ENCODE measurements at places on chromosomes 4 and X.

GRCh38 chr4:165085946-165086345 lies 26.7 kb downstream of the TMEM192 start:
- DNase-seq, result no peak

GRCh38 chrX:45592101-45592500 lies 391.4 kb upstream of the DIPK2B start:
- DNase-seq, result no peak

DNA sequence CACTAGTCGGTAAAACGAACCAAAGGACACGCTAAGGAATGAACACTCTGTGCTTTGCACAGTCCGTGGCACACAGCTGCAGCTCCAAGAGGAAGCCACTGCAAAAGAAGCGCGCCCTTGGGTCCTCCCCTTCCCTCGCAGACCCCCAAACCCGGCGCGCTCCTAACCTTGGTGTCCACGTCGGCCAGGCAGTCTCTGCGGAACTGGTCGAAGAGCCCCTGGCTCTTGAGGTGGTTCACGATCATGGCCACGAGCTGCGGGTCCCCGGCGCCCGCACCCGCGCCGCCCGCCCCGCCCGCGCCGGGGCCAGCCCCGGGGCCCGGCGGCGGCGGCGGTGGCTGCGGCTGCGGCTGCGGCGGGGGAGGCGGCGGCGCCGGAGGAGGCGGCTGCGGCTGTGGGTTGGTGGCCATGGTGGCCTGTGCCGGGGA lies 333 bp downstream of the BOD1L1 start:
- DNase-seq, result no peak

- DNase-seq, result no peak
Measured at GRCh38 chr4:8553991-8554405, 26.2 kb upstream of the GPR78 start.

DNA sequence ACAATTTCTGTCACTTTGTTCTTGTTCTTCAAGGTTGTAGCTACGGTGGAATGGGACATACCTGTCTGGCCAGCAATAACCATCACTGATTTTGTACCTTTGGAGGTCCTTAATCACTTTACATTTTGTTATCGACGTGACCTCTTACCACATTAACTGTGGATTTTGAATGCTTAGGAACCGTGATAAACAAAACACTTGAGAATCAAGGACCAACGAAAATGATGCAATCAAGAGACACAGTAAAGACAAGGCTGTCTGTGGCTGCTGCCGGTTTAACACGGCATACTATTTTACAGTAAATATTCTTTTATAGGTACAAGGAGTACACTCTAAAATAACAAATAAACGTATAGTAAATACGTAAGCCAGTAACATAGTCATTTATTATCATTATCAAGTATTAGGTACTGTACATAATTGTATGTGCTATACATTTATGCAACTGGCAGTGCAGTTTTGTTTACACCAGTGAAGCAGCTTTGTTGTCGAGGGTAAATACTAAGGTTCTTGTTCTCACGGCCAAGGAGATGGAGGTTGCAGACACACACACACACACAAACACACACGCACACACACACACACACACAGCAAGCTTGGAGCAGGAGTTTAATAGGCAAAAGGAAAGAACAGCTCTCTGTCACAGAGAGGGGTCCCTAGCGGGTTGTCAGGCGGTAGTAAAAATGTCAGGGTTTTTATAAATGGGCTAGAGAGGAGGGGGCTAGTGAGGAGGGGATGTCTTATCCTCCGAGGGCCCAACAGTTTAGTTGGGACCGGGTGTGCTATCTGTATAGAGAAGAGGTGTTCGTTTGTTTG lies 194.7 kb upstream of the CXorf51B start:
- no peak for DNase-seq

DNA sequence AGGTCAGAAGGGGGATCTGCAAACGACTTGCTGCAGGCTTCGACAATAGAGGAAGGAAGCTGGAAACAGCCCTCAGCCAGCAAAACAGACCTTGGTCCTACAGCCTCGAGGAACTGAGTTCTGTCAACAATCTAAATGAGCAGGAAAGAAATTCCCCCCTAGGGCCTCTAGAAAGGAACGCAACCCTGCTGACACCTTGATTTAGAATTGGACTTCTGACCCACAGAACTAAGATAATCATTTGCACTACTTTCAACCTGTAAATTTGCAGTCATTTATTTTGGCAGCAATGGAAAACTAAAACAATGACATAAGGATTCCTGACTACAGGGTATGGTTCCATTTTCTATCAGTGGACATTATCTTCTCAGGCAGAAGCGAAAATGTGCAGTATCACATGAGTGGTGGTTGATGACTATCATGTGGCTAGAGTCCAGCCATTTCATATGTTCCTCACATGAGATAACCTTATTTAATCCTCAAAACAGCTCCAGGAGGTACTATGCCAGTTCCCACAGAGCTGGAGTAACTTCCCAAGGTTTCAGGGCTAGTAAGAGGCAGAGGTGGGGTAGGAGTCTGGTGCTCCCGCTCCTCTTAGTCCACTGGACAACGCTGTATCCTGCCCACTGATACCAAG lies 61.6 kb downstream of the SAT1 start:
- no peak for DNase-seq

GRCh38 chr4:101682946-101683345 lies 107.6 kb upstream of the BANK1 start:
- DNase-seq, result no peak

GRCh38 chr4:8547108-8547911 lies 32.9 kb upstream of the GPR78 start:
- DNase-seq, result no peak

GRCh38 chr4:185247151-185247550 lies 37.8 kb downstream of the SNX25 start:
- no peak for DNase-seq

- no peak for DNase-seq
Measured at GRCh38 chrX:153057281-153057680, 1.0 kb downstream of the PNMA3 start.

GRCh38 chr4:86500527-86500926 lies 93.6 kb upstream of the PTPN13 start:
- DNase-seq, result no peak

DNA sequence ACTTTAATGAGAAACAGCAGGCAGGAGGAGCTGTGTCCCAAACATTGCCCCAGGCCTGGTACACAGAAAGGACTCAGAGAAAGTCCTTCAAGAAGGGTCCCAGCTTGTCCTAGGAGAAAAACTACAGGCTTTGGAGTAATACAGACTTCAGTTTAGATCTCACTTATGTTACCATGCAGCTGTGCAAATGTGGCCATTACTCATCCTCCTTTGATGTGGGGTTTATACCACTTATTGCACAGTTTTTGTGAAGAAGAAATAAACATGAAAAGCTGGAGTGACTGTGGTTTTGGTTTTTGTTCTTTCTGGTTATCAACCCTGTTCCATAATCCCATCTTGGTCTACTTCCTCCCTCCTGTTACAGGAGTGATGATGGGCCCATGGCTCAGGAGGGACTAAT lies 8.1 kb upstream of the CYTL1 start:
- DNase-seq, result no peak

GRCh38 chr4:41069838-41070237 lies 144.5 kb downstream of the APBB2 start:
- DNase-seq, result no peak

GRCh38 chr4:148376151-148376550 lies 66.1 kb downstream of the NR3C2 start:
- DNase-seq, result no peak

- no peak for DNase-seq
Measured at GRCh38 chrX:94288325-94288724, 614.3 kb downstream of the FAM133A start.

DNA sequence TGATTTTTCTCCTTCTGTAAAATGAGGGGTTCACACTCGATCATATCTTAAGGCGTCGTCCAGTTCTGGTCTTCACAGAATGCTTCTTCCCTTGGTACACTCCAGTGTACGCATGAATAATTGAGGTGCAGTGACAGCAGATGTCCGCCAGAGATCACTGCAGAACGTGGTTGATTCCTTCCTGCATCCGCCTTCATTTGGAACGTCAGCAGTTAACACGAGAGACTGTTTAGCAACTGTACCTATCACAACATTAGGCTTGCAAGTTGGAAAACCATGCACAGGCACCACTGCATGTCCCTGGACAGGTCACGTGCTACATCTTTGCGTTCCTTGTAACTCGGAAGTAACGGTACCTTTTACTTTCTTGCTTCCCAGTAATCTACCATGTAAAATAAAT lies 66.0 kb upstream of the GEMIN8 start:
- DNase-seq, result no peak

DNA sequence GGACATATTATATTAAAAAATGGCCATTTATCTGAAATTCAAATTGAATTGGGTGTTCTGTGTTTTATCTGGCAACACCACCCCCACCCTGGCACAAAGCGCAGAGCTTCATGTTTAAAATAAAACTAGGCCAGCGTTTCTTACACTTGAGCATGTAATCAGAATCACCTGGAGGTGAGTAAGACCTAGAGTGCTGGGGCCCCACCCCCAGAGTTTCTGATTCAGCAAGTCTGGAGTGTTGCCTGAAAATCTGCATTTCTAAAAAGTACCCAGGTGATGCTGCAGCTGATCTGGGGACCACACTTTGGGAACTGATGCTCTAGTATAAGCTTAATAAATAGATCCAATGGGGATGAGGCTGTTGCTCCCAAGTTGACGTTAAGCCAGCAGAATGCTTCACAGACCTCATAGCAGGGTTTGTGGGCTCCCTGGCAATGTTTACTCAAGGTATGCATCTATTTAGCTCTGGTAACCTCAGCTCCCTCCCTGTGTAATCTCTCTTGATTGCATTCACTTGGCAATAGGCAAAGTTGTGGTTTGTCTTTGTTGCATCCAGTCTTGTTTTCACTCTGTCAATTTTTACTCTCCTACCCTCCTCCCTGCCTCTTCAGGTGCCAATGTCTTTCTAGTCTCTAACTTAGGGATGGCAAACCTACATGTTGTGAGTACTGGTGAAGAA lies 99.8 kb upstream of the TEX13D start:
- DNase-seq, result no peak

- DNase-seq, result no peak
Measured at GRCh38 chrX:100377826-100378225, 32.2 kb downstream of the PCDH19 start.

DNA sequence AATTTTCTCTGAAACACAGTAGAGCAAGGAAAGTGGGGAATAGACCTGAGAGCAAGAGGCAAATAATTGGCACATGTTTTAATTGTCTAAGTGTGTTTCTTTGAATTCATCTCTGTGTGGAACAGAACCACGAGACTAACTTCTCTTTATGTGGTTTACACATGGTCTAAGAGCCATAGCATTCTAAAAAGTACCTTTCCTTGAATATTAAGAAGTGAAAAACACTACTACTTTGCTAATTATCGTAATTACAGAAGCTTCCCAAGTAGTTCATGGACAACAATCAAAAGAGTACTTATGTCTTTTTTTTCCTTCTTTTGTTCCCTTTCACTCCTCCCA lies 2.9 kb upstream of the CYBB start:
- no peak for DNase-seq

GRCh38 chr4:128241425-128241913 lies 46.1 kb downstream of the PGRMC2 start:
- DNase-seq, result no peak

DNA sequence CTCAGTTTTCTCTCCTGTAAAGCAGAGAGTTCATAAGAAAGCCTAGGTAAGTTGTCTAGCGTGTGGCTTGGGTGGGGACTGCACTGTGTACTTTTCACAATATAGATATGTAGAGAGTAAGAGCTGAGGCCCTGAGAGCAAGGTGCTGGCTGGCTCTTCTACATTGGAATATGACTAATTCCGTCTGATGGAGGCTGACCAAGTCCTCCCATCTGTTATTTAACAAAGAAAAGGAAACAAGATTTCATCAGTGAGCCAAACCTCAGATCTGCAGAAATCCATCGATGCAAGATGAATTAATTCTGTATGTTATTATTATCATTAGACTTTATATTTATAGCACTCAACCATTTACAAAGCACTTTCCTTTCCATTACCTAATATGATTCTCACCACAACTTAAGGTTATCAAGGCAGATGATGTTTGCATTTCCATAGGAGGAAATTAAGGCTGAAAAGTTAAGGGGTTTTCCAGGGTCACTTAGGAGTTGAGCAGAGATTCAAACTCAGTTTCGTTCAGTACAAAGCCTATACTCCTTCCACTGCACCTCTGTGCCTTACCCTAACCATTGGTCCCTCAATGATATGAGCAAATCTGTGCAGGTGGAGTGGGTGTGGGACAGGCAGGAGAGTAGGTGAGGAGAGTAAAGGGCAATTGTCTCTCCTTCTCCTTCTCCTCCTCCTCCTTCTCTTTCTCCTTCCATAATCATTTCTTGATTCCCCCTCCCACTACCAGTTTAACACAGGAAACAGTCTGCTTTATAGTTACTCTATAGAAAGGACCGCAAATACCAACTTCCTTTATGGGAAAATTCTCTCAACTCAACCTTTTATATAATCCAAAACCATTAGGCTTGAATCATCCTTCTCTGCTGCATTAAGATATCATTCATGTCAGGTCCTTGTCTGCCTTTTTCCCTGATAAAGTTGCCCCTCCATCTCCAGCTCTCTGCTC lies 27.6 kb upstream of the SRD5A3 start:
- no peak for DNase-seq

- no peak for DNase-seq
Measured at GRCh38 chrX:24982306-24982965, 33.3 kb downstream of the ARX start.

- DNase-seq, result no peak
Measured at GRCh38 chrX:87572901-87573300, 55.3 kb downstream of the KLHL4 start.

GRCh38 chr4:167956676-167957075 lies 135.7 kb upstream of the ANXA10 start:
- no peak for DNase-seq

DNA sequence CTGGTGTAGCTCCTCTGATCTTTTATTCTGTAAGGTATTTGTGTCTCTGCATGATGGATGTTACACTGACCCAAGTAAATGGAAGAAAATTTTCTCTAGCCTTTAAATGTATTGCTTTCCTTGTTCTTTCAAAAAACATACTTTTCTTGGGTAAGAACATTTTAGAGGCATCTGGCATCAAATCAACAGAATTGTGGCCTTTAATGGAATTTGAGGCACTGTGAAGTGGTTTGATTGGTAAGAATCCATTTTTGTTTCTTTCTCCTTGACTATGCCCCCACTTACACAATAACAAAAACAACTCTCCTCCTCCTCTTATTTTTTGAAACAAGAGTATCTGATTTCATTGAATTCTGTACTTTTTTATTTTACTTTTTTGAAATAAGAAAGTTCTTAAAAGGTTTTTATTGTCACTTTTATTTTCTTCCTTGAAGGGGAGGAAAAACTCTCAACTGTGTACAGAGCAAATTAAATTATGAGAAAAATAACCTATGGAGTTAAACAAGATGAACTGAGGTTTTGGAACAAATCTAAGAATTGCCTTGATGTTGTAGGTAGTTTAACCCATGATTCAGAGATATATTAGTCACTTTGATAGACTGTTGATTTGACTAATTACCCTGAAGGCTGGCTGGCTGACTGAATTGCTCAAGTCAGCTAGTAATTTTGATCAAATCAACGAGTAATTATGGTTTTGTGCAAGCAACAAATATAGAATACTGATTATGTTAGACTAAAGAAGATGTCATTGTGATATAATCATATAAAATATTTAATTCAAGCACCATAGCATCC lies 146.4 kb downstream of the FHIP1A start:
- no peak for DNase-seq
